ENCODE measurements at places on chromosomes 12 and 14.

DNA sequence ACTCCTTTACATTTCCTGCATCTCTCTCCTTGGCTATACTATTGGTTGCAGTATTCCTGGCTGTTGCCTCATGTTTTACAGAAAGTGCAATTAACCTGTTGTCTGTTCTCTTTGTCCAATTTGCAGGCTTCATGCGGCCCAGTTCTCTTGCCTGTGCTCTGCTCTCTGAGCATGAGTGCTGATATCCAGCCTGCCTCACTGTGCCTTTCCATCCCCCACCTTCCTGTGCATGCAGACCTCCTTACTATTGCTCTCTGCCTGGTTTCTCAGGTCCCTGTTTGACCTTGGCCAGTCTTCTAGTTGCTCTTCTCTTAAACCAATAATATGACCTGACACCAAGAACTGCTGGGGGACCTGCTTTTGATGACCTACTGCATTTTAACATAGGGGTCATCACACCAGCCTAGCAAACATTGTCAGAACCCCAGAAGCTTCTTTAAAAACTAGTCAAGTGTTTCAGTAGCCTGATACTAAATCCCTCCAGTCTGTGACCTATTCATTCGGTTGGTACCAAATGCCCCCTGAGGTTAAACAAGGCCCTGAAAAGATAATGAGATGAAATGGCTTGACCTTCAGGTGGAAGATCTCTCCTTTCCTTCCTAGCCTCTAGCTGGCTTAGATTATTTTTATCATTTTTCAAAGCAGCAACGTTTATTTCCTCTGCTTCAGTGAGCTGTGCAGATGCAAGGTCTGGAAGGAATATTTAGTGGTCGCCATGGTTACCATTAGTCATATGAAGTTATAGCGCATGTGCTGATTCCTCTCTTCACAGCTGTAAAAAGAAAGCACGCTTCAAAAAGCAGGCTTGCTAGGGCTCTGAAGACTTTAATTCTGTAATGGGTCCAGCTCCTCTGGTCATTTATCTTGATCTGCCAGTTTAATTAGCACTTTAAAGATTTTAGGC, 216.5 kb downstream of the PHLDA1 start:
- no peak for DNase-seq

DNA sequence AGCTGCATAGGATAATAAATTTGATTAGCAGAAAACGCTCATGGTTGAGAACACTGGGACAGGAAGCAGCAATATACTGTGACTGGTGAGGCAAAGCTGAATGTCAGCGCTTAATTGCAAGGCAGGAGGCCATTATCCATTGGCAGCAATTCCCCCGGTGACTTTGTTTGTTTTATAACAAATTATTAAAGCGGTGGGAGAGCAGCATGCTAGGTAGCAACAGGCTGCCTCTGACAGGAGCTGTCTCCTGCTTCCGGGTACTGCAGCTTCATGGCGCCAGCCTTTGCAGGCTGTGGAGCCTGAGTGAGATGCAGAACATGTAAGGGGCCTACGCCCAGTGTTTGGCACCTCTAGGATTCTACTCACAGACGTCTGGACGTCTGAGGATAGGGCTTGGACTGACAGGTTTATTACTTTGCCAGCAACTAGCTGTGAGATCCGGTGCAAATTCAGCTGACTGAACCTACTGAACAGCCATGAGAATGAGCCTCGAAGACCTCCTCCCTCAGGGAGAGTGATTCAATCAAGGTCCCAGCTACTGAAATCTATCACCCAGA, 82.1 kb upstream of the SSTR1 start:
- no peak for DNase-seq

DNA sequence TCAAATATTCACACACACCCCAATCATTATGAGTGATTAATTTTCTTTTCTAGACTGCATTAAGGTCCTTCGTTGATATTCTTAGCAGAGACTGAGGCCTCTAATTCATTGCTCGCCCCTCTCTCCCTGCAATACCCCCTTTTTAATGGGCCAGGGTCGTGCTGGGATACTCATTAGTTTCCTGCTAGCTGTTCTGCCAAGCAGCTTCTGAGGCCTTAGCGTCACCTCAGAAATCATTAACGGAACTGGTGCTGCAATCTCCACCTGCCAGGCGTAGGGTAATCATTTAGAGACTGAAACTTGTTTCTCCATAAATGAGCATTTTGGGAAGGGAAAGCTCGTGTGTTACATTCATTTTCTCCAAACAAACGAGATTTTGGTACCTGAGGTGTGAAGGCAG, 1054.7 kb downstream of the GALC start:
- no peak for DNase-seq

DNA sequence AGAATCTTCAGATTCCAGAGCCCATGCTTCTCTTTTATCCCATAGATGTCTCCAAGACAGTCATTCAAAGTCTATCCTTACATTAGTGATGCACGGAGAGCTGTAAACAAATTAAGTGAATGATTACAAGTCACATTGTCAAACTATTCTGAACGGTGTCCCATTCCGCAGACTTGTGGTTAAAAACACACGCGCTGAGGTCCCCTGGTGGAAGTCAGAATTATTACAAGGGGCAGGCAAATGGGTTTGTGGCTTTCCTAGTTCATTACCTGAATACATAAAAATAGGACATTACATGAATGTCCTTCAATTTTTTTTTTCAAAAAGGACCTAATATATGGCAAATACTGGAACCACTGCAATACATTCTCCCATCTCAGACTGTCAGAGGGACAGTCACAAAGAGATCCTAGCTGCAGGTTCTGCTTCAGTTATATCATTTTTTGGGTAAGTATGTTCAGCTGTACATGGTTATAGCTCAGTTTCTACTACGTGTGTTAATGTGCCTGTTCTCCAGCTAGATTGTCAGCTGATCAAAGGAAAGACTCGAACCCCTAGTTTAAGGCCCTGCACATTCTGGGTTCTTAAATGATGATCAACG, 53.1 kb upstream of the STON2 start:
- DNase-seq = peak; percentile 28

GRCh38 chr14:87810711-87811110, 182.3 kb downstream of the GALC start:
- DNase-seq = no peak

DNA sequence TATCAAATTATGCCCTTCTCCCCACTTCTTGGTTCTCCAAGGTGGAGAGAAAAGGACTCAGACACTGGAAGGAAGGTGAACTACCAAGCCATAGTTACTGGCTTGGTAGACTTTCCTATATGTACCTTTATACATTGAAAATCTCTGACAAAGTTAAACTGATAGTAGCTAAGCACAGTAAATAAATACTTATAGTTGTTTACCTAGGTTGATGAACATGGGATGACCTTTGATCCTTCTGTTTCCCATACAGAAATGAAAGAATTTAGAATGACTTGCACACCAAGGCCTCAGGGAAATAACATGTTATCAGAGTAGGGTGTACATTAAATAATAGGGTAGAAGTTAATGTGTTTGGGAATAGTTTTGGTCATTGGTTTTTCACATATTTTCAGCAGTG, 6.7 kb downstream of the ARHGAP5 start:
- no peak for DNase-seq

- DNase-seq = no peak
Observed at GRCh38 chr12:9692909-9693308, 23.4 kb downstream of the CLEC2D start.

- DNase-seq = no peak
Observed at GRCh38 chr12:130826151-130826801, 12.8 kb downstream of the STX2 start.

GRCh38 chr12:67598598-67598997, 49.9 kb upstream of the DYRK2 start:
- DNase-seq = no peak

DNA sequence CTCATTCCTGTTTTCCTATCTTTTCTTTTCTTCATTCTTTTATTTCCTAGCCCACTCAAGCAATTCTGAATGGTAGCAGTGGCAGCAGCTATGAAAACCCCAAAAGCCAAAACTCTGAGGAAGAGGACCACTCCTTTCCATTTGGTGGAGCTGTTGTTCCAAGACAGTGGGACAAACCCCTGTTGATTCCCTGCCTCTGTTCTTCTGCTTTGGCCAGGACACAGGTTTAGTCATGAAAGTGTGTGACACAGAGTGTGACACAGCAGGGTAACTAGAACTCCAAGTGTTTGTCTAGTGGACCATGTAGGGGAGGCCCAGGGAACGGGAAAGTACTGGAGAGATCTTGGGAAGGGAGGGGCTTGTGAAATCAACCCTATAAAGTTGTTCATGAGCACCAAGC, 71.1 kb downstream of the PTCSC3 start:
- DNase-seq = peak; percentile 54

GRCh38 chr12:67422081-67422480, 152.9 kb downstream of the CAND1 start:
- DNase-seq = no peak

DNA sequence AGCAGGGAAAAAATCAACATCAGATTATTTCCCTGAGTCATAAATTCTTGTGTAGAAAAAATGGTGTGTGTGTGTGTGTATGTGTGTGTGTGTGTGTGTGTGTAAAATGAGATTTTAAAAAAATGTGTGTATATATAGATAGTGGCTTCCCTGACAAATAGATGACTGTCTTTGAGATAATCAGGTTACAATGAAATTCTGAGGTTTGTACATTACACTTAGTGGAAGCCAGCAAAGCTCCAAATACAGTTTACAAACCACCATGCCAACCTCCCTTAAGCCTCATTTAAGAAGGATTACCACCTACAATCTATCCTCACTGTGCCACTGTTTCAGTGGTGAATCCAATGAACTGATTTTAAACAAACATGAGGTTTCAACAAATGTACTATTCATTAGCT, 93.8 kb downstream of the MED13L start:
- DNase-seq = no peak

- DNase-seq = no peak
Observed at GRCh38 chr14:68819260-68819691, 26.4 kb upstream of the ZFP36L1 start.

- no peak for DNase-seq
Observed at GRCh38 chr14:94461526-94462218, 9.1 kb upstream of the SERPINA11 start.

- no peak for DNase-seq
Observed at GRCh38 chr14:102217987-102218421, 78.3 kb downstream of the WDR20 start.

DNA sequence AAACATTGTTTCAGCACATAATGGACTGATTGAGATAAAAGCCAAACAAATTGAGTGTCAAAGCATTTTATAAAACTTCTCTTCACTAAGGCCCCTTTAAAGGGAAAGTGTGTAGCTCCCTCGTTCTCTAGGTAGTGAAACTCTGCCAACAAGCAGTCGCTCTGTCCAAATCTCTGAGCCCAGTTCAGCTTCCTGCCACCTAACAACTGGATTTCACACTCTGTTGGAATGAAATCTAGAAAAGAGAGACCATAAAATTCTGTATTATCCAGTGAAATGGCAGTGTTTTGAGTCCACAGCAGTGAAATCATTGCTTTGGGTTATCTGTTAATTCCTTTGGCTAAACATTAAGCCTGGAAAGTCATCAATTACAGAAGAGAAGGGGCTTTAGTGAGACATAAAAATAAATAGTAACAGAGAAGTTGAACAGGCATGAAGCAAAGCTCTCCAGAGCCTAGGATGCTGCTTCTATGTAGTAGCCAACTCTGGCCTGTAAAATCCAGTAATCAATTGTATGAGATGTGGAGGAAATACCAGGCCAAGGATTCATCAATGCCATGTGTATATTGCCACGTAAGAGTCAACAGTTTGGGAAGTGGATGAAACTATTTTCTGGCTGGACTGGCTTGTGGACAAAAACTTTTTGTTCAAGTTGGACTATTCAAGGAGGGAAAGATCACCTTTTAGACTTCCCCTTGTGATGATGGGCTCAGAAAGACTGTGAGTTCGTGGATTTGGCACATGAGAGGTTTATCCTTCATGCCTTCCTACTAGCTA, 122.5 kb downstream of the WIF1 start:
- DNase-seq = no peak

GRCh38 chr12:13404631-13405473, 208.3 kb downstream of the EMP1 start:
- DNase-seq = no peak

DNA sequence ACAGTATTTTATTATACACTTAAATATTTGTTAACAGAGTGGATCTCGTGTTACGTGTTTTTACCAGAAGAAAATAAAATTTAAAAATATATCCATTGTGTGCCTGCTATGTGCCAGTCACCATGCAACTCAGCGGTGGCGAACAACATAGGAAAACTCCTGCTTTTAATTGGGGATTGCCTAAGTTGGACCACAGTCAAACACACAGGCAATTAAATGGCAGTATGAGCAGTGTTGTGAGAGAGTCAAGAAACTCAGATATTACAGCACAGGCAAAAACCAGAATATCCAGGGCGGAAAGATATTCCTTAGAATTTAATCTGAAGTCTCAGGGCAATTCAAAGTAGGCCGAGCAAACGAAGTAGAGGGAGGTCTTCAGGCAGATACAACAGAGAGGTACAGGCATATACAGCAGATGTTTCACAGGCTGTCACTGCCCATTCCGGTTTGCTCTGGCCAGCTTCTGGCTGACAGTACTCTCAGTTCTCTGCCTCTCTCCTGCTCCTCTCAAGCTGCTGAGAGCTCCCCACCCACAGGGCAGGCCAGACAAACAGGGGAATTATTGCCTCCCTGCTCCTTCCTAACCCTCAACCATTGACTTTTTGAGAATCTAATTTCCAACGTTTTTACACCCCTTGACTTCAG, 540.2 kb upstream of the TMEM132C start:
- no peak for DNase-seq

GRCh38 chr14:101223127-101223526, 319.6 kb upstream of the RTL1 start:
- no peak for DNase-seq

DNA sequence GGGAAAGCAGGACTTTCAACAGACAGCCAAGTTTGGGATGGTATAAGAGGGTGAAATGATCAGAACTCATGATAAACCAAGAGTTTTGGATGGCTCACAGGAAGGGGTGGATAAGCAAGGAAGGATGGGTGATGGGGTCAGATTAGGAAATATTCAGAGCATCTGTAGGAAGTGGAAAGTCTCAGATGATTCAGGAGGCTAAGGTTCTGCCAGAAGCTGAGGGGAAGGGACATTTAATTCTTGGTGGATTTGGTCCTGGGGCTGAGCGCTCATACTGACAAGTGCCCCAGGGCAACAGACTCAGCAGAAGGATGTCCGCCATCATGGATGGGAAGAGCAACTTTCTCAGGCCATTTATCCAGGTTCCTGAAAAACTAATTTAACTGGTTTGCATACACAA, 28.4 kb upstream of the BDKRB2 start:
- no peak for DNase-seq
